ENCODE measurements at places on chromosomes 11 and 22. TPM values are rescaled to one million over a fixed set of nuclear protein-coding genes. Genes with fewer than 3 reads are reported as not detected.

TLCD5 gene
- 6.9 TPM for total RNA-seq

GRCh38 chr22:42644422-42645340 lies 4.3 kb upstream of the ATP5MGL start:
- no peaks in the 10 kb centered on the region for H3K27me3 ChIP-seq
- no peaks in the 10 kb centered on the region for H3K36me3 ChIP-seq
- H3K4me1 ChIP-seq = peaks cover 29% of the 10 kb centered on the region
- H3K27ac ChIP-seq = peak overlapping the region; percentile 91

GRCh38 chr22:47687776-47688175 lies 925.3 kb downstream of the TBC1D22A start:
- peaks cover 20% of the 10 kb centered on the region for H3K27me3 ChIP-seq
- no peak overlapping the region for H3K27ac ChIP-seq
- no peak for DNase-seq

MS4A6A gene
- 35.1 TPM for total RNA-seq

CATSPER1 gene
- not detected for total RNA-seq

- H3K27ac ChIP-seq = no peak within 1 kb of the TSS
- peak within 1 kb of the TSS; percentile 52 for H3K4me3 ChIP-seq
- H3K27me3 ChIP-seq = no peaks in the 10 kb centered on the region
- no peaks in the 10 kb centered on the region for H3K36me3 ChIP-seq
- no peak for DNase-seq
Measured at GRCh38 chr11:90134478-90135003, at the start of gene NAALAD2. Gene NAALAD2, plus strand, starts transcription at chr11:90134663. Its CDS starts 96 bp downstream, at chr11:90134759.

FJX1 gene
- 1.1 TPM for total RNA-seq

ALDH3B2 gene
- 0.32 TPM for total RNA-seq

- no peaks in the 10 kb centered on the region for H3K36me3 ChIP-seq
- H3K4me3 ChIP-seq = no peak overlapping the region
- no peaks in the 10 kb centered on the region for H3K27me3 ChIP-seq
- no peak overlapping the region for H3K27ac ChIP-seq
Measured at GRCh38 chr11:60851327-60852104, 4.2 kb downstream of the PTGDR2 start.

TTC36 gene
- total RNA-seq = 6.2 TPM

DNA sequence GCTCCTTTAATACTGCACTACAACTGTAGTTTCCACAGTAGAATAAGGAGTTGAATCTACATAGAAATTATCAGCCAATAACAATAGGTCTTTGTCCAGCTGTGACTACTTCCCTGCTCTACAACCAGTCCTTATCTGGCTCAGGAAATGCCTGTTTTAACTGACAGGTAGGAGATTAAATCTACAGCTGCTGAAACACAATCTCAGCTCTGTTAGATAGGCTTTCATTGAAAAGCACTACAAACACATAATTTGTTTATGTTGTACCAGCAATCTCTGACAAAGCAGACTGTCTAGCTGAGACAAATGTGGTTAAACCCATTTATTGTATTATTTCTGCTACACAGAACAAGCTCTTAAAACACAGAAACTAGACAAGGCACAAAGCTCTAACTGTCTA lies 230.0 kb downstream of the SOX6 start:
- no peak overlapping the region for H3K4me3 ChIP-seq
- no peak for DNase-seq
- no peak overlapping the region for H3K27ac ChIP-seq
- H3K36me3 ChIP-seq = no peaks in the 10 kb centered on the region
- H3K27me3 ChIP-seq = no peaks in the 10 kb centered on the region

- no peak overlapping the region for H3K27ac ChIP-seq
- H3K4me3 ChIP-seq = no peak overlapping the region
- no peaks in the 10 kb centered on the region for H3K36me3 ChIP-seq
- no peak for DNase-seq
- no peaks in the 10 kb centered on the region for H3K4me1 ChIP-seq
Measured at GRCh38 chr11:29361369-29361768, 655.5 kb downstream of the KCNA4 start.

- no peak for DNase-seq
- H3K36me3 ChIP-seq = no peaks in the 10 kb centered on the region
- H3K4me1 ChIP-seq = no peaks in the 10 kb centered on the region
Measured at GRCh38 chr22:16955678-16956210, 52.3 kb downstream of the GAB4 start.

MED15 gene
- total RNA-seq = 52.3 TPM

APOA4 gene
- total RNA-seq = not detected
